ENCODE measurements at places on chromosomes 5 and 9.

DNA sequence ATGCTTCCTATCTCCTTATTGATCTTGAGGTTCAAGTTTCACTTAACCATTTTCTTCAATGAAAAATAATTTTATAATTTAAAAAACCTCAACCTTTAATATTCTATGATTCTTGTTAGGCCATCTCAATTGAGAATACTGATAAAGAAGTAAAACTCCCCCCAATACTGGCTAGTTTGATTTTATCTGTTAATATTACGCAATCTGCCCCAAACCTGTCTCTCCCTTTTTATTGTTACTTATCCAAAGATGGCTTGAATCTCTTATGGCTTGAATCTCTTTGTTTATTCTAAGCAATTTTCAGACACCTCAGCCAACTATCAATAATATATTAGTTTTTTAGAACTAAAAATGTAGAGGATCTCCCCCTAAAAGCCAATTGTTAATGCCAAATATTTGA lies 4.1 kb upstream of the PCDHAC2 start:
- DNase-seq, result no peak

DNA sequence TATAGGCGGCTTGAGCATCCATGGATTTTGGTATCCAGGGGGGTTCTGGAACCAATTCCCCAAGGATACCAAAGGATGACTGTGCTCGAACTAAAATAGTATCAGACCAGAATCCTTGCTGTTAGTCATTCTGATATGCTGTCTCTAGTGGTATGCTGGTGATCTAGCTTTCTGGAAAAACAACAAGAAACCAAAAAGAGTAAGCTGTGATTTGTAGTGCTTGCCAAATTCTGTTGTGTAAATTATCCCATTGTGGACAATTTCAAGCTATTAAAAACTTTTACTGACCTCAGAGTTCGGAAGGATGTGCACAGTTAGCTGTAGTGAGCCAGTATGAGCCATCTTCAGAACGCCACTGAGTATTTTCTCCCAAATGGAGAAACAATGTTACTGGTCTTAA lies 99.0 kb upstream of the FBN2 start:
- no peak for DNase-seq

DNA sequence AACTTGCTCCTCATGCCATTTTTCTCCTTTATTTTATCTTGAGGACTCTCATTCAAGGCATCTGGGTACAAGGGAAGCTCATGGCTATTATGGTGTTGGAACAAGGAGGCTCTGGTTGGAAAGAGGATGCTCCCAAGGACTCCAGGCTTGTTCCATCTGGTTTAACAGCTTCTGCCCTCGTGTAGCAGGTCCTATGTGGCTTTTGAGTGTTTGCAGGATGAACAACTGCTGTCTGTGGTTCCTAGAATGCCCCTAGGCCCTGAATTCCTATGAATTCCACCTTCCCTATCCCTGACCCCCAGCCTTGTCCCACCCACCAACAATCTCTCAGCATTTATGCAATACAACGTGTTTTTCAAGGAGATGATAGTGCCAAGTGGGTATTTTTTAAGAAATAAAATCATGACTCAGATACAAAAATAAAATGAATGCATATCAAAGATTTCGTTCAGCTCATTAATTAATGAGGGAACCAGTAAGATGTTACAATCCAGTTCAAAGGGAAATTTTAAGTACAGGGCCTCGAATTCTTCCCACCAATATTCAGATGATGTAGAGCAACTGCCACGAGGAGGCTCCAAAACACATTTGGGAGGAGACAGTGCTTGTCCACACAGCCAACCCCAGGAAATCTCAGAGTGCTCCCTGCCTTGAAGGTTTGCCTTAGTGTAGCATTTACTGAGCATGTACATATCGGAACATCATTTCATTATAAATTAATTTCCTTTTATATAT lies 182.0 kb downstream of the MUSK start:
- DNase-seq, result no peak

GRCh38 chr9:101711330-101711941 lies 27.0 kb downstream of the GRIN3A start:
- DNase-seq, result no peak

DNA sequence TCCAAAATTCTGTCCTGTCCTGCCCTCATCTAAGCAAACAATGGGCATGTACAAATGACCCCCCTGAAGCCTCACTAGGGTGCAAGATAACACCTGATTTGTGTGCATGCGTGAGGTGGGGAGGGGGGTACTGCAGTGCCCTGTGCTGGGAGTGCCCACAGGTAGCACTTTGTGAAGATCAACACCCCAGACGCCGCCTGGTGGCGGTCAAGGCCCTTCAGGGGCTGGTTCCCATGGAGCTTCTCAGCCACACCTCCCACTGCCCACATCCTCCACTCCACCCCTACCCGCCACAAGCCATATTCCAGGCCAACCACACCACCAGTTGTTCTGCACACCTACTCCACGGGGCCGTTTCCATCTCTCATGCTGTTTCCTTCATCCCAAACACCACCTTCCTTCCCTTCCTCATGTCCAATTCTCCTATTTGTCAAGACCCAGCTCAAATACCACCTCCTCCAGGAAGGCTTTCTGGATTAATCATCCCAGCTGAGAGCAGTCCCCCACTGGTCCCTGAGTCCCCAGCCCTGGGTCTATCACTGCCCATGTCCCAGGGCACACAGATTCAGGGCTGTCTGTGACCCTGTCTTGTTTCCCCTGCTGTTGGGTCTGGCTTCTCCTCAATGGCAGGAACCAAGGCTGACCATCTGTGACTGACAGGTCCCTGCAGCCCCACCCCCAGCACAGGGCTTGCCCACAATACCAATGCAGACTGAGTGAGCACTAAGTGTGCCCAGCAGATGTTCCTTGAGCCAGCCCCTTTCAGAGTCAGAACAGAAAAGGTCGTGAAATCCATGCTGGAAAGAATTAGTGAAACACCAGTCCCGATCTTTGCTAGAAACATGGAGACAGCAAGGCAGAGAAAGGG lies 178.4 kb downstream of the PAX5 start:
- no peak for DNase-seq

- no peak for DNase-seq
These were observed 25.2 kb downstream of the GFI1B start for GRCh38 chr9:133003671-133004090.

- peak; percentile 27 for DNase-seq
These were observed 26.8 kb upstream of the TIFAB start for GRCh38 chr5:135478938-135479337.

GRCh38 chr9:116181853-116182610 lies 28.4 kb downstream of the PAPPA start:
- DNase-seq, result no peak
